HS-27A (cell line): ENCODE measurements at places on chromosomes 6 and 20.

GRCh38 chr20:38283236-38283635 is 20.7 kb upstream of the BPI start:
- DNase-seq = no peak

DNA sequence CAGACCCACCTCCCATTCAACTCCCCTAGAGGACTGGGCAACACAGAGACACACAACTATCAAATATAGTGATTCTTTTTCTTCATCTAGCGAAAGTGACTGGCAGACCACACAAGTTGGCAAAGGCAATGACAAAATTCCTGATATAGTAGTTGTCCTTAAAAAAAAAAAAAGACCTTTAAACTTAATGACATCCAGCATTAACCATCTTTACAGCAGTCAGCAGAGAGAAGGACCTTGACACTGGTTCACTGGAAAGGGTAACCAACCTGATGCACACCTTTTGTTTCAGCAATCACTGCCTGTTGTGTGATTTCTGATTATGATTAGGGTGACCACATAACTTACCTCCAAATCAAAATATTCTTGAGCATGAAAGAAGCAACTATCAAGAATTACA is 1.7 kb upstream of the CNKSR3 start:
- no peak for DNase-seq

DNA sequence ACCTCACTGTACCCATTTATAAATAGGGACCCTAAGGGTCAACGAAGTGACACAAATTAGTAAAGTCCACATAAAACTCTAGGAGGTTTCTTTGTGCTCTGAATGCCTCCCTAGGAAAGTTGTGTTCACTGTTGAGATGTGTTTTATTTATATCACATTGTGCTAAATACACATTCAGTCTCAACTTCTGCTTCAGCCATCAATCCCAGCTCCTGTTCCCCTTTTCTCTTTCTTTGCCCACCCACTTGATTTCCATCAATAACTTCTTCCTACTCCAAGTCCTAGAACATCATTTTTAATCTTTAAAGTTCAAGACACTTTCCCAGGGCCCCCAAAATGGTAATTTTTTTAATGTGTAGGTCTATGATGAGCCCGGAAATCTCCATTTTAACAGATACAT is 208.3 kb upstream of the RAB32 start:
- DNase-seq = no peak

DNA sequence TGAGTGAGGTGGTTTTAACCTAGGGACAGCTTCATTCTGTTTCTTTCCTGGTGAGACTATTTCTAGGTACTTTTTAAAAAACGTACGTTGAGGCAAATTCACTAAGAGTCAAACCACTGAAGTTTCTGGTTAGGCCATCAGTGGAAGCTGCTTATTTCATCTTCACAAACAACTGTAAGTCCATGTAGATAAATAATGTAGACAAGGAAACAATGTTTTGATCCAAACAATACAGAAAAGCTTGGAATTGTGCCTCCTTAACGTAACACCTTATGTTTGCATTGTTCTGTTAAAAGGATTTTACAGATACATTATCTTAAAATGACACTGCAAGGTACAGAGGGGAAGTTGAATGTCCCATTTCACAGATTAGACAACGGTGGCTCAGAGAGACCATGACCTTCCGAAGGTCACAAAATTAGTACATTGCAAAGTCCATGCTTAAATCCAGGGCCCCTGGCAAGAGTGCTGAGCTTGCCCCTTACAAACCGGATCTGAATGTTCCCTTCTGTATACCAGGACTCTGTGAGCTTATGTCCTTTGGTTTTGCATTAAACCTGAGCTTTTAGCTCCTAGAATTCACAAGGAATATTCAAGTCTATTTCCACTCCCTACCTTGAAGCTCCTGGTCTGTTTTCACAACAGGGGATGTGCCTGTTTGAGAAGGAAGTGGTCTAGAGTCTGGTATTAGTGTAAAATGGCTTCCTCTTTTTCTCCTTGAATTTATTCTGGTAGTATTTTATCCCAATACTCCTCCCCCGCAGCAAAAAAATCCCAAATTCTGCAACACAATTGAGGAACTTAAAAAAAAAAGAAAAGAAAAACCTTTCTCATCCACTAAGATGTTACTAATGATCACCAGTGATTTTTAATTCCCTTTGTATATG is 28.9 kb upstream of the ZNF217 start:
- no peak for DNase-seq

GRCh38 chr6:154614101-154614500 is 103.6 kb upstream of the CNKSR3 start:
- no peak for DNase-seq

DNA sequence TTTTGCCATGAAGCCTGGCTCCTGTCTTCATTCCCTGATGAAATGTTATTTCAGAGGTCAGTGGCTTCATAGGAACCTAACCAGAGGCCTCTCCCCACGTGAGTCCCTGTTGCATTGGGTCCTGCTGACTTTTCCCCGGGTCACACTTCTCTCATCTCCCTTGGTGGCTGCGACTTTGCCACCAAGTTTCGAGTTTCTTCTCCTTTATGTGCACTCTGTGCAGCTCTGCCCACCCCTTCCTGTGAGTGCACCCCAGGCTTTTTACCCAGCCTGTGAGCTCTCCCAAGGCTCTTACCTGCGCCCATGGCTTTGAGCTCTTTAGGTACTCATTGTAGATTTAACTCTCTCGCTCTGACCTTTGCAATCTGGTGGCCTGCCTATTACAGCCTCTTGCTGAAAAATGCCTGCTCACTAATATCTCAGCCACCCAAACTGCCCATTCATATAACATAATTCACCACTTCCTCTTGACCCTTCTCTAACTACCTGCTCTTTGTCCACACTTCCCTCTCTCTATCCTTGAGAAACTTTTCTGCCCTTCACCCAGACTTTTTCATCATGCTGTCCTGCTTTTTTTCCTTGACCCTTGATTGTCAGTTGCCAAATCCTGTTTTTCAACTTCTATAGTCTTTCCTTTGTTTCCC is 105.9 kb downstream of the SASH1 start:
- DNase-seq = no peak

DNA sequence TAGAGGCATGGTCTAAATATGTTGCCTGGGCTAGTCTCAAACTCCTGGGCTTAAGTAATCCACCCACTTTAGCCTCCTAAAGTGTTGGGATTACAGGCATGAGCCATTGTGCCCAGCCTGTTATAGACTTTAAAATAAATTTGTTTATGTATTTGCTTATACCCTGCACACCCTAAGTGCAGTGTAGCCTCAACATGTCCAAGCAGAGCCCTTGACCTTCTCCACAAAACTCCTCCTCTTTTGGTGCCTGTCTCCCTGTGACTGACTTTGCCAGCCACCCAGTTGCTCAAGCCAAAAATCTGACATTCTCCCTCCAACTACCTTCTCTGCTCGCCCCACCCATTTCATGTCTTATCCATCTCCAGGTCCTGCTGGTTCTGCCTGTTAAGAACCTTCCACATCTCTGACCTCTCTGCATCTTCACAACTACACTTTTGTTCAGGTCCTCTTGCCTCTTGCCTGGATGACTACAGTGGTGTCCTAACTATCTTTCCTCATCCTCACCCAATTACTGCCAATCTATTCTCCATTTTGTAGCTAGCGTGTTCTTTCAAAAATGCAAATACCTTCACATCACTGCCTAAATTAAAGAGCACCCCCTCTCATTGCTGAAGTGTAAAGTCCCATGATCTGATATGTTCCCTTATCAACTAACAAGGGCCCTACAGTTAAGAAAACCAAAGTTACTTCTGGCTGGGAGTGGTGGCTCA is 11.2 kb upstream of the KIFC1 start:
- no peak for DNase-seq

DNA sequence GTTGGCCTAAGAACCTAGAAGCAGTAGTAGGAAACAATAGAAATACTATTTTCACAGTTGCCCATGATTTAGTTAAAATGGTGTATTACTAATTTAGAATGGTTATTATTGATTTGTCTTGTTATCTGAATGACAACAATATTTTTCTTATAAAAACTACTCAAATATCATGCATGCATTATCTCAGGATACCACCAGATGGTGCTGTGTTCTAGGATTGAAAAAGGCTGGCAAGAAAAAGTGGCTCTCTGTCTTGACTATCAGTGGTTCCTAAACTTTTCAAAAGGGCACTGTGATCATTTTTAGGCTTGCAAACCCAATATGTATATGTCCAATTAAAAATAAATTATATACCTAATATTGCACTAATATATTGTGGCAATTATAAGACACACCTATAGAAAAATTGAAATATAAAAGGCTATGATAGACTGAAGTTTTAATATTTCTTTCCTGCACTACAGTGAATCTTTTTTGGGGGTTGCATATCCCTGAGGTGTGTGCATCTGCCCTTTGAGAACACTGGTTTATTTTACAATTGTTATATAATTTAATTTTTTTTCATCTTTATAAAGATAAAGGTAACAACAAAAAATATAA is 131.7 kb upstream of the MLIP start:
- DNase-seq = no peak

GRCh38 chr6:145244349-145245100 is 490.8 kb downstream of the EPM2A start:
- no peak for DNase-seq

DNA sequence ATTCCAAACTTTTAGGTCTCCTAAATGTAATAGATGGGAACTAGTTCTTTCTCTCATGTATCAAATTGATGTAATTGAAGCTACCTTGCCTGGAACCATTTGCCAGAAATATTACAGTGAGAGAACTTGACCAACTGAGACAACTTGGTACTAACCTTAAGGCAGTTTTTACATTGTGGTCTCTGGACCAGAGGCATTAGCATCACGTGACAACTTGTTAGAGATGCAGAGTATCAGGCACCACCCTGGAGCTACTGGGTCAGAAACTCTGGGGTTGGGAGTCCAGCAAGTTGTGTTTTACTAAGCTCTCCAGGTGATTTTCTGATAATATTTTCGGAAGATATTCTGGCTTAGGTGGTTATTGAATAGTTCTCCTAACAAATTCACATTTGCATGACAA is 982.1 kb upstream of the SLC35B3 start:
- no peak for DNase-seq

DNA sequence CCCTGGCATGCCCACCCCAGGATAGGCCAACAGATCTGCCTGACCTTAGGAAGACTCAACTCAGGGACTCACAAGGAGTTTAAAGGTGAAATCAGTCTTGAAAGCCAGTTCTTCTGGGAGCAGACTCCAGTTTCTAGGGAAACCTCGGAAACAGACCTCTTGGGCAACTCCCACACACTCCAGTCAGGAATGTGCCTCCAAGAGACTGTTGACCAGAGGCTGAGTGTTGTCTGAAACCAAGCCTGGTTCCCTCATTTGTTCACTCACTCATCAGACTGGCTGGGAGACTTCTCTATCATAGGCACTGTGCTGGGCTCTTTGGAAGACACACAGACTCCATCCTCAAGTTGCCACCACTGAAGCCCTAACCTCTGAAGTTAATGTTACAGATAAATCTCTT is 1.8 kb downstream of the TREM1 start:
- no peak for DNase-seq

DNA sequence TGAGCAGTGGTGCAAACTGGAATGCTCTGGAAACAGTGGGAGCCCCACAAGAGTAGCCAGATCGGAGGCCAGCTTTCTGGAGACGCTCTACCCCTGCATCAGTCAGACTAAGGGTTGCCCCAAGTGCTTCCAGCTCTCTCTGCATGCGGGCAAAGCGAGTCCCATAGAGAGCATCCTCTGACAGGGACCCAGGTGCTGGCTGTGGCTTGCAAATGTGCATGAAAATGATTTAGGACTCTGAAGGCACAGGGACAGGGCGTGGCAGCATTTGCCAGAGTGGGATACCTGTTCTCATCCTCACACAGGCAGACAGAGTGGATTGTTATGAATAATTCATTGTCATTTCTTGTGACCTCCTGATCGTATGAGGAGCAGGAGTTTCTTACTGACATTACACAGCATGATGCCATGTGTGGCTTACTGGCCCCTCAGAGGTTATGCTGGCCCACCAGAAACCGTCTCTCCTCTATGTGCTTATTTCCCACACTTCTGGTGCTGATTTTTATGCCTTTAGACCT is 10.3 kb downstream of the RIN2 start:
- no peak for DNase-seq

DNA sequence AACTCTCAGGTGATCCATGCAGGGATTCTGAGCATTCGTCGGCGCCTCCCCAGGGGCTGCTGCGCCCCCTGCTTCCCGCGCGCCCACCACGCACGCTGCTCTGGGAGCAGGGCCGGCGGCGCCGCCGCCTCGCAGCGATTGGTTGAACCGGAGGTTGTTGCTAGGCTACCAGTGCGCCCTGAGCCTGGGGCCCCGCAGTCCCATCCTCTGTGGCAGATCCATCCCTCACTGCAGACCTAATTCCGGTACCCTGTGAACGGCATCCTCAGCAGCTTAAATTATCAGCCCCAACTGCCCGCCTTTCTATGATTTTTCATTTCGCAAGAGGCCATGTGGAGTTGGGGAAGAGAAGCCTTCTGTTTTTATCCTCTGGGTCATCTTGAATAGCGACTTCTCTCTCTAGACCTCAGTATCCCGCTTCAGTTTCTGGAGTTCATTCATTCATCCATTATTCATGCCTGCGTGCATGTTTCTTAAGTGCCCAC is 15.4 kb downstream of the PNPLA1 start:
- DNase-seq = no peak

- no peak for DNase-seq
Observed at GRCh38 chr20:3218307-3218988, 9.2 kb downstream of the ITPA start.

GRCh38 chr20:32485770-32486478 is 99.2 kb downstream of the NOL4L start:
- DNase-seq = no peak

GRCh38 chr6:30490026-30490876 is 942 bp downstream of the HLA-E start:
- no peak for DNase-seq

DNA sequence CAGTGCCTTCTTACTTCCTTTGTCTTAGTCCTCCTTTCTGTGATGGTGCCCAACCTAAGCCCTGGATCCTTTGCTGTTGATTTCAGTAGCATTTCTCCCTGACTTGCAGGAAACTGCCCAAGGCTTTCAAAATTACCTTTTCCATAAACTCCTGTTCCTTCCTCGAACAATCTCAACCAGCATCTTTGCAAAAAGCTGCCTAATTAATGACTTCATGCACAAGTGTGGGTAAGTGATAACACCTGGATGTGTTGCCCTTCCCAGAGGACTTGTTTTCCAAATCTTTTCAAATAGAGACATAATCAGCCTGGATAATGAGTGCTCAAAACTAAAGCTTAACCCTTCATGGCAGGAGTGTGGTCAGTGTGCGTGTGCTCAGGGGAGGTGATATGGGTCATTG is 118.0 kb downstream of the PCSK2 start:
- DNase-seq = no peak

GRCh38 chr6:5840734-5841390 is 165.9 kb downstream of the NRN1 start:
- DNase-seq = no peak

GRCh38 chr20:46006022-46006705 is 2.5 kb upstream of the MMP9 start:
- DNase-seq = no peak

GRCh38 chr6:51753635-51754034 is 333.8 kb downstream of the PKHD1 start:
- DNase-seq = no peak

GRCh38 chr20:38133680-38134426 is 31.2 kb downstream of the TGM2 start:
- DNase-seq = no peak
